ENCODE measurements at places on chromosomes 12 and 14.

GRCh38 chr14:48390346-48390745 is 714.9 kb upstream of the MDGA2 start:
- no peak overlapping the region for H3K4me3 ChIP-seq
- H3K27ac ChIP-seq, result no peak overlapping the region
- H3K4me1 ChIP-seq, result no peaks in the 10 kb centered on the region
- no peaks in the 10 kb centered on the region for H3K27me3 ChIP-seq
- no peaks in the 10 kb centered on the region for H3K36me3 ChIP-seq

DNA sequence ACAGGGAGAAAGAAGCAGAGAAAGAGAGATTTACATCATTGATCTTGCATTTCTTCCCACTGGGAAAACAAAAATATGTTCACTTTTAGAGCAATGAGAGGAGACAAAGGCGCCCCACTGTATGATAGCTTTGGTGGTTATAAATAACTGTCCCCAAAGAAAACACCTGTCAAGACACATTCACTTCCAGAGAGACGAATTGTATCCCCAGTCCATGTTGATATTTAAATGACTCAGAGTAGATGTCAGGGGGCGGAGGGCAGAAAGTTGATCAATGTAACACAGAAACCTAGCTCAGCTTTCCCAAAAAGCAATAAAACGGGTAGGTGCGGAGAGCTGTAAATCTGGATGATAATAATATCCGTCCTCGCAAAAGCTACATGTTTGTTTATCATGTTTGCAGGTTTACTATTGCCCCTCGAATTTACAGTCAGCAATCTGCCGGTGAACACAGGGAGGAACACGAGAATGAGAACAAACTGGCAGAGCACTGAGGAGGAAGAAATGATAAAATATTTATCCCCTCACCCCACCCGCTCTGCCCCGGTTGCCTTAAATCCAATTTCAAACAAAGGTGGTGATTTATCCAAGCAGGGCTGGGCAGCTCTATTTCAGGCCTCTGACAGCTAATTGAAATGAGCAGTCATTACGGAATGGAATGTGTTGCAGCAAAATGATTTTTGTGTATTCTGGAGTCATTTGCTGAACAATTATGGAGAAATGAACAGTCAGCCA is 84.4 kb downstream of the CMKLR1 start:
- H3K4me3 ChIP-seq, result no peak overlapping the region
- H3K36me3 ChIP-seq, result no peaks in the 10 kb centered on the region
- no peak overlapping the region for H3K27ac ChIP-seq
- no peaks in the 10 kb centered on the region for H3K4me1 ChIP-seq

DNA sequence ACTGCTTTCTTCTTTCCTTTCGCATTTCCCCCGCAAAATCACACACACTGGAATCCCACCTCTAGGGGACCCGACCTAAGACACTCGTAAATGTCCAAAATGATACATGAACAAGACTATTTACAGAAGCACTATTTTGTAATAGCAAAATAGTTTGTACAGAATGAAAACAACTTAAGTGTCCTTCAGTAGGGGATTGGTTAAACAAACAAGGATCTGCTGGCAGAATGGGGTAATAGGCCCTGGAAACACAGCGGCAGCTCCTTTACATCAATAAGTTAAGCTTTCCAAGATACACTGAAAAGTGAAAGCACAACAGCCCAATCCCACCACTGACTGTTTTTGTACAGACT is 48.8 kb downstream of the LTBP2 start:
- H3K36me3 ChIP-seq, result no peaks in the 10 kb centered on the region
- peak overlapping the region; percentile 32 for H3K27ac ChIP-seq
- no peaks in the 10 kb centered on the region for H3K27me3 ChIP-seq
- H3K4me1 ChIP-seq, result peaks cover 46% of the 10 kb centered on the region

DNA sequence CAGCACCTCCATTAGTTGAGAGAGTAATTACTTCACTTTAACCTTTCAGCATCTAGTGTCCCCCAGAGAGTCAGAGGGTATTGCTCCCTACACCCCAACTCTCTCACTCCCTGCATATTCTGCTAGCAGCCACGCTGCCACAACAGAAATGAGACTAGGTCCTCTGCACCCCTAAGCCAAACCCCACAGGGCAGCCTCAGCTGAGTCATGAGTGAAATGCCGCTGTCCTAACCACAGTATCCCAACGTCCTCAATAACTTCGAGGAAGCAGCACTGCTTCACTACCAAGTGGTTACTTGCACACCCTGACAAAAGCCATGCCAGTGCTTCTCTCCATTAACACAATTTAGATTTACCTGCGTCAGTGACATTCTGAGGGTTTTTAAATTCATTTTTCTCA is 6.9 kb upstream of the LYZ start:
- H3K27me3 ChIP-seq, result no peaks in the 10 kb centered on the region
- no peaks in the 10 kb centered on the region for H3K36me3 ChIP-seq
- no peak overlapping the region for H3K27ac ChIP-seq
- no peaks in the 10 kb centered on the region for H3K4me1 ChIP-seq
- no peak for DNase-seq

Data from vagina (tissue), 2 donors.